Activated naive CD4-positive, alpha-beta T cell treated with anti-CD3 and anti-CD28 coated beads, Interleukin-2, amount 50 U/mL, for 72 hours (primary cell): ENCODE measurements at places on chromosomes 5 and 9.
A peak's percentile ranks its signal among the peaks of the same experiment; 100 is the strongest.

DNA sequence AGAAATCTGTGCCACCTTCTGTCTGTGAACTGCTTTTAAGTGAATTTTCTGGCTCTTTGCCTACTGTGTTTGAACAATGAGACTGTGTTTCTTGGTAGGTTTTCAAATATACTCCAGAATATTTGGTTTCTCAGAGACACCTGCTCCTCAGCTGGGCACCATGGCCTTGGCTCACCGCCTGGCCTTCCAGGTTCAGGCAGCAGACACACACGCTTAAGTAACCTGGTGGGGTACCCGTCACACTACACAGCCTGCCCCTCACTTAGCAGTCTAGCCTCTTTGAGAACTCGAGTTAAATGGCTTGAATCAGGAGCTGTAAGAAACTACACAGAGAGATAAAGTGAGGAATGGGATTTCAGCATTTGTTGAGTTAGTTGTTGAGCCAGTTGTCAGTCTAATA, 530.5 kb downstream of the MTRR start:
- DNase-seq, result no peak

DNA sequence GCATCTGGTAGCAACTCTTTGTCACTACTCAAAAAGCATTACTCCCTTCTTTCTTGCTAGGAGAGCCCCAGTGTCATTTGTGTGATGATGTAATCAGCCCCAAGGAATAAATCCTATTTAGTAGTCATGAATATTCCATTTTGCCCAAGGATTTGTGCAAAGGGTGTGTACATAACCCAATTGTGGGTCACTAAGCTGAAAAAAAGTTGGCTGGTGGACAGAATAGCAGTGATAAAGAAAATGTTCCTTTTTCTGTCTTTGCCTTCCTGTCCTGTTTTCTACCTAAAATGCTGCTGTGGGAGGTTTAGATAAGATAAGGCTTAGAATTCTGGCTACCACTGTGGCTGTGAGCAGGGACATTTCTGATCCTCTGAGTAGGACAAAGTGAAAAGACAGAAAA, 223.1 kb upstream of the ITGA1 start:
- no peak for DNase-seq

GRCh38 chr9:34555002-34555348, 32.2 kb upstream of the ENHO start:
- no peak for DNase-seq

- no peak for DNase-seq
Observed at GRCh38 chr5:31768046-31768445, 129.1 kb downstream of the PDZD2 start.

- no peak for DNase-seq
Observed at GRCh38 chr9:37921546-37922300, 17.8 kb upstream of the SLC25A51 start.

DNA sequence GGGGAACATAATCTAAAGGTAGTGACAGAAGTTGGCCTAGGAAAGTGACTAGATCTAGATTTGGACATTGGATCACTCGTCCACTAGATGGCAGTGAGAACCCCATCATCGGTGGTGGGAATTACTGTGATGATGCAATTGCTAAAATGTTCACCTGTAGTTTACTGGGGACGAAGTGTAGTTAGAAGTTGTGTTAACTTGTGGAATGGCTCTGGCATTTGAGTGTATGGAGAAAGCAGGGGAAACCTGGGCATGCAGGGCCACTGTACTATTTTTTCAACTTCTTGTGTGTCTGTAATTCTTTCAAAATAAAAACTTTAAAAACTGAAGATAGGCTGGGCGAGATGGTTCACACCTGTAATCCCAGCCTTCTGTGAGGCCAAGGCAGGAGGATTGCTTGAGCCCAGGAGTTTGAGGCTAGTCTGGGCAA, 75.5 kb downstream of the PHAX start:
- no peak for DNase-seq

- DNase-seq, result no peak
Observed at GRCh38 chr9:124808246-124808956, 31.5 kb downstream of the OLFML2A start.

DNA sequence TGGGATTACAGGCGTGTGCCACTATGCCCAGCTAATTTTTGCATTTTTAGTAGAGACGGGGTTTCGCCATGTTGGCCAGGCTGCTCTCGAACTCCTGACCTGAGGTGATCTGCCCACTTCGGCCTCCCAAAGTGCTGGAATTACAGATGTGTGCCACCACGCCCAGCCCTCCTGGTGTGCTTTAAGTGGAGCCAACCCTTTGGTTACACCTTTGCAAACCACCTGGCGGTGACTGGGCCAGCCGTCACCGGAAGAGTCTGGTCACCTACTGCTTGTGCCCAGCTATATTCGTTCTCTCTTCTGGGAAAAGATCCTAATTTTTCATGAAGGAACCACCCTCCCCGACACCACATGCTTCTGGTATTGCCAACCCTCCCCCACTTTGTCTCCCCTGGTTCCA, 35.9 kb downstream of the COL23A1 start:
- no peak for DNase-seq

DNA sequence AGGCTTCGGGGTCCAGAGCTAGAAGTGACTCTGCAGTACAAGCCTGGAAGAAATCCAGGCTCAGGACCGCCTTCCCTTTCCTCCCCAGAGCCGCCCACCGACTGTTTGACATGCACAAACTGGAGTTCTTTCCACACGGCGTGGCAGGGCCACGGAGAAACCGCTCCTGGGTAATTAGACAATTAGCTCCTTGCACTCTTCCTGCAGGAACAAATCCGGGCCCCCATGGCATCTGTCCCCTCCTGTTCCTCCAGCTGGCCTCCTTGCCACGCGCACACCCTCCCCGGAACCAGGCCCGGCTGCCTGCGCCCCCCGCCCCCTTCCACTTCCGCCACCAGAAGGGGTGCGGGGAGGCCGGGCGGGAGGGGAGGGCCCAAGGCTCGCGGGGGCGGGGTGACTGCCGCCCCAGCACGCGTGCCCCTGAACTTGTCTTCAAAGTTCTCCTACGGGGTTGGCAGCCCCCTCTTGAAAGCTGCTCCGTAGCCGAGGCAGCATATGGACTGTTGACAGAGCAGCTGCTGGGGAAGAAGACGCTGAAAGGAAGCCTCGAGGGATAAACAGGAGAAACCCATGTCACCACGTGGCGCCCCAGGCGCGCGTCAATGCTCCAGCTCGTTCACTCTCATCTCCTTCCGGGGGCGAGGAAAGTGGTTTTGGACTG, 74.3 kb downstream of the SEC61B start:
- no peak for DNase-seq

- DNase-seq, result peak; percentile 98
Observed at GRCh38 chr9:112379177-112380101, 469 bp upstream of the HSDL2 start.

GRCh38 chr9:5629312-5630080, 589 bp downstream of the RIC1 start:
- DNase-seq, result no peak

DNA sequence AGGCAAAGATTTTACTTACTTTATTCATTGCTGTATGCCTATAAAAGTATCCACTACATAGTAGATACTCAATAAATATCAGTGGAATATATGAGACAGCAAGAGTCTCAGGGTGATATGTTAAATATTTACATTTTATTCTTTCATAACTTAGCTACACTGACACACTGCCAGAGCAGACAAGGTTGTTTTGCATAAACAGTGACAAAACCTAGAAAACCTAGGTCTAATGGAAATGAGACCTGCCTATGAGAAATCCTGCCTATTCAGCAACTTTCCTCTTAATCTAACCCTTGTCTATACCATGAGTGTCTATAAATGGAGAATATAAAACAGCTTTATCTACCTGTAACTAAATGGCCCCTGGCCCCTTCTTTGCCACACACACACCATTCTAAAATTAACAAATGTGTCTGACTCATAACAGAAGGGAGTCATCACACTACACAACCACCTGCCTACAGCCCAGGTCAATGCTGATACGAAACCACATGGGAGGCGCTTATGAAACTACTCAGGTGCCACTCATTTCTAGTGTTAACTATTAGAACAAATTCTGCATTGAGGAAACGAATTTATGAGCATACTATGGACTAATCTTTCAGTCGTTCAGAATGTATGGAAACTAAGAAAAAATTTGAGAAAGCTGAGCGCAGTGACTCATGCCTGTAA, 60.3 kb downstream of the UBAP2 start:
- DNase-seq, result peak; percentile 36

DNA sequence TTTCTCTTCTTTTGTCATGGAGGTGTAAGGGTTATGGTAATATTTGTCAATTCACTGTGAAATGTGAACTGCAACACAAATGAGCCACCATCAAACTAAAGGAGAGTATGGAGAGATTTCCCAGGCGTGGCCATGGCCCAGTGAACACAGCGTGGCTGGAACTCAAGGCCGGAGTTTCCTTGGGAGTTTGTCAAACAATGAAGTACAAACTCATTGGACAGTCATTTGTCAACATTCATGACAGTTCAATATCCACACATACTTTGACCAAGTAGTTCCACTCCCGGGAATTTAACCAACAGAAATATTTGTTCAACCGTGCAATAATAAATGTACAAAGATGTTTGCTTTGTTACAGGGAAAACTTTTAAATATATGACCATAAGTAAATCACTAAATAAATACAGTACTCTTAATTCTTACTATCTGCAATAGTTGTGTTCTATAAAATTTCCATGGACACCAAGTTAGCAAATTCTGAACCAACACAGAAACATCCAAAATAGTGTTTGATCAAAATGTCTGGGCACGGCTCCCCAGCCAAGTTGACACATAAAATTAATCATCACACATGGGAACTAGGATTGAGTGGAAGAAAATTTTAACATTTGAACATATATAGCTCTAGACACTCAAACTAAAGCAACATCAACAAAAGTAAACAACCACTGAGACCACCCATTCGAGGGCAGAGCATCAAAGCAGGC, 87.1 kb downstream of the DIRAS2 start:
- no peak for DNase-seq

GRCh38 chr9:99779277-99779676, 42.4 kb upstream of the NR4A3 start:
- no peak for DNase-seq
